ENCODE measurements at places on chromosomes 2 and 18.

- no peaks in the 10 kb centered on the region for H3K36me3 ChIP-seq
- peak; percentile 87 for DNase-seq
- H3K4me3 ChIP-seq, result peak within 1 kb of the TSS; percentile 67
- H3K27me3 ChIP-seq, result no peaks in the 10 kb centered on the region
- peaks cover 64% of the 10 kb centered on the region for H3K4me1 ChIP-seq
- H3K27ac ChIP-seq, result peak within 1 kb of the TSS; percentile 64
These were observed at the start of gene EMILIN1 for GRCh38 chr2:27078267-27079194. EMILIN1 (plus strand) TSS chr2:27078615; CDS start chr2:27079066, 451 bp downstream.

GRCh38 chr18:40878371-40878770, 1076.7 kb upstream of the PIK3C3 start:
- DNase-seq, result no peak
- H3K27ac ChIP-seq, result no peak overlapping the region
- H3K36me3 ChIP-seq, result no peaks in the 10 kb centered on the region
- no peaks in the 10 kb centered on the region for H3K27me3 ChIP-seq
- H3K4me3 ChIP-seq, result no peak overlapping the region

- H3K4me3 ChIP-seq, result no peak overlapping the region
- peaks cover 9% of the 10 kb centered on the region for H3K4me1 ChIP-seq
- peak; percentile 55 for DNase-seq
- H3K36me3 ChIP-seq, result no peaks in the 10 kb centered on the region
- H3K27ac ChIP-seq, result peak overlapping the region; percentile 34
These were observed 202.6 kb downstream of the TGIF1 start for GRCh38 chr18:3652380-3653262.

- peaks cover 44% of the 10 kb centered on the region for H3K4me1 ChIP-seq
- no peaks in the 10 kb centered on the region for H3K27me3 ChIP-seq
- H3K36me3 ChIP-seq, result no peaks in the 10 kb centered on the region
These were observed 98.1 kb downstream of the PLB1 start for GRCh38 chr2:28594000-28594331.

DNA sequence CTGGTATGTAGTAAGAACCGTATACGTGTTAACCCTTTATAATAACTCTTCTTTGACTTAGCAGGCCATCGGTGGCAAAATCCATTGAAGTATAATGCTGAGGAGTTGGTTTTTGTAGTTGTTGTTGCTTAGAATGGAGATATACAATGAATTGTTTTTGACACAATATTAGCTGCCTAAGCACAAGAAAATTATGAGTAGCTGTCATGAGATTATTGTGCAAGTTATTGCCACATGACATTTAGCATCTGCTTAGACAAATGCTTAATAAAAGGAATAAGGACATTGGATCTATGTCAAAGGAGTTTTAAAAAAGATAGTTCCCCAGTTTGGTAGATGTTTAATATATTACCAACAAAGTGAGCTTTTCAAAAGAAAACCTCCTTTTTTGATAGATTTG, 59.9 kb downstream of the ABCB11 start:
- peaks cover 3% of the 10 kb centered on the region for H3K4me1 ChIP-seq
- no peak overlapping the region for H3K27ac ChIP-seq
- H3K36me3 ChIP-seq, result no peaks in the 10 kb centered on the region
- no peak overlapping the region for H3K4me3 ChIP-seq
- no peaks in the 10 kb centered on the region for H3K27me3 ChIP-seq

GRCh38 chr2:65319674-65320041, 92.0 kb downstream of the ACTR2 start:
- no peak for DNase-seq
- H3K27me3 ChIP-seq, result no peaks in the 10 kb centered on the region
- H3K4me3 ChIP-seq, result no peak overlapping the region
- peaks cover 22% of the 10 kb centered on the region for H3K36me3 ChIP-seq

DNA sequence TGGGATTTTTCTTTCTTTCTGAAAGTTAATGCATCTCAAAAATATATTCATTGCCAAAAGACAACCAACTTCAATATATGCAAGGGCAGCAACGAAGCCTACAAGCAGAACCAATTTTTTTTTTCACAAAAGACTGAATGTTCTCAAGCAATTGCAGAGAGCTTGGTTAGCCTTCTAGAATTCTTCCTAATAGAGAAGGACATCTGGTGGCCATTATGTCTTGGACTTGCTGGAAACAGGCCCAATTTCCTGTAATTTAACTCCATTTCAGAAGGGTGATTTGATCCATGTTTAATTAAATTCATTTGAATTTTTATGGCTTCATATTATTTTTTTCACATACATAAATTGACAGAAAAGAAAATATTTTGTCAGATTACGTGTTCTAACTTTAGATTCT, 208.0 kb downstream of the TPGS2 start:
- no peak overlapping the region for H3K4me3 ChIP-seq
- no peaks in the 10 kb centered on the region for H3K36me3 ChIP-seq
- no peak for DNase-seq
- H3K27me3 ChIP-seq, result no peaks in the 10 kb centered on the region
- no peaks in the 10 kb centered on the region for H3K4me1 ChIP-seq

GRCh38 chr2:46315103-46315890, 18.1 kb downstream of the EPAS1 start:
- H3K4me1 ChIP-seq, result no peaks in the 10 kb centered on the region
- no peaks in the 10 kb centered on the region for H3K36me3 ChIP-seq
- no peak for DNase-seq

GRCh38 chr2:17736989-17737388, 16.6 kb downstream of the SMC6 start:
- no peak for DNase-seq
- H3K27ac ChIP-seq, result no peak overlapping the region
- H3K36me3 ChIP-seq, result peaks cover 57% of the 10 kb centered on the region

GRCh38 chr2:98815795-98816194, 84.9 kb upstream of the MGAT4A start:
- H3K27me3 ChIP-seq, result no peaks in the 10 kb centered on the region
- H3K4me1 ChIP-seq, result no peaks in the 10 kb centered on the region
- H3K4me3 ChIP-seq, result no peak overlapping the region

GRCh38 chr2:37318401-37318800, 6.2 kb downstream of the PRKD3 start:
- H3K36me3 ChIP-seq, result peaks cover 28% of the 10 kb centered on the region
- no peak for DNase-seq
- H3K27ac ChIP-seq, result no peak overlapping the region
- H3K4me1 ChIP-seq, result peaks cover 15% of the 10 kb centered on the region

Measured in SJCRH30 (cell line).